ENCODE measurements at places on chromosomes 12 and 14.

GRCh38 chr12:89353823-89354611 is 1.7 kb upstream of the DUSP6 start:
- peak; percentile 54 for DNase-seq

GRCh38 chr12:4164559-4165558 is 108.7 kb upstream of the CCND2 start:
- peak; percentile 37 for DNase-seq

- no peak for DNase-seq
Observed at GRCh38 chr12:78865516-78865915, 942 bp downstream of the SYT1 start.

DNA sequence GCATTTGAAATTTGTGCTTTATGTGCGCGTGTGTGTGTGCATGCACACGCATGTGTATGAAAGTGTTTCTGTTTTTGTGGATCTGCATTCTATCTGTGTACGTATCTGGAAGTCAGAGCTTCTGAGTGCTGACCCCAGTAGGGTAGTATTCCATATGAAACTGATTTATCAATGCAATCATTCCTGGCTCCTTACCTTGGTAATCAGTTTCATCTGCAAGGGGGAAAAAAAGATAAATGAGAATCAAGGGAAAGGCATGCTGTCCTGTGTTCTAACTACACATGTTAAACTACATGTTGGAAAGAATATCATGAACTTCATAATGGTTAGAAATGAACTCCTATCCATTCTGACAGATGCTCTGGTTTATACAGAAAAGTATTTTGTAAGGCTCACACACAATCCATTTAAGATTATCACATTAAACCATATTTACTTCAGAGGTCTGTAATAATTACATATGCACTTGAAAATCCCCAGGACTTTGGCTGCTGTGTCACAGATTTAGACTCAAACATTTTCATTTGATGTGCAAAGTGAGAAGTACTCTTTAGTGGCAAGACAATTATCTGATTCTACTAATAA is 276.1 kb upstream of the LMO3 start:
- DNase-seq: no peak

- DNase-seq: no peak
Observed at GRCh38 chr12:13062669-13063068, 18.5 kb downstream of the FAM234B start.

DNA sequence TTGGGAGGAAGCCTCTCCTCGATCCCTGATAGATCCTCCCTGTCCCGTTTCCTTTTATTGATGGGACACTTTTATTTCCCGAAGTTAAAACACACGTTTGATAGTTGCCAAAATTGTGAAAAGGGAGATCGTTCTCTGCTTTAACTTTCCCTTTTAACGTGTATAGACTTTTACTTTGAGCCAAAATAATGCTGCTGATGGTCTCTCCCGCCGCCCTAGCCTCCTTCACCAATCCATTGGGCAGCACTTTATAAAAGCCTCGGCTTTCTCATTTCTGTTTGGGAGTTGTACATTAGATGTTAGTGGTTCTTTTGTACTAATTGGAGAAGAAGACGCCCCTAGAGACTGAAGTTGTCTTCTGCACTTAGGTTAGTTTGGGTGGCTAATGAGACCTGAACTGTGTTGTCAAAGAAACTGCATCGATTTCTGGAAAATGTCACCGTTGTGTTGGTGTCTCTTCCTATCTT is 1.4 kb downstream of the TMTC2 start:
- DNase-seq: no peak

- no peak for DNase-seq
Observed at GRCh38 chr14:78840898-78841297, 670.7 kb downstream of the NRXN3 start.

- no peak for DNase-seq
Observed at GRCh38 chr14:74634964-74635363, 22.9 kb upstream of the LTBP2 start.

DNA sequence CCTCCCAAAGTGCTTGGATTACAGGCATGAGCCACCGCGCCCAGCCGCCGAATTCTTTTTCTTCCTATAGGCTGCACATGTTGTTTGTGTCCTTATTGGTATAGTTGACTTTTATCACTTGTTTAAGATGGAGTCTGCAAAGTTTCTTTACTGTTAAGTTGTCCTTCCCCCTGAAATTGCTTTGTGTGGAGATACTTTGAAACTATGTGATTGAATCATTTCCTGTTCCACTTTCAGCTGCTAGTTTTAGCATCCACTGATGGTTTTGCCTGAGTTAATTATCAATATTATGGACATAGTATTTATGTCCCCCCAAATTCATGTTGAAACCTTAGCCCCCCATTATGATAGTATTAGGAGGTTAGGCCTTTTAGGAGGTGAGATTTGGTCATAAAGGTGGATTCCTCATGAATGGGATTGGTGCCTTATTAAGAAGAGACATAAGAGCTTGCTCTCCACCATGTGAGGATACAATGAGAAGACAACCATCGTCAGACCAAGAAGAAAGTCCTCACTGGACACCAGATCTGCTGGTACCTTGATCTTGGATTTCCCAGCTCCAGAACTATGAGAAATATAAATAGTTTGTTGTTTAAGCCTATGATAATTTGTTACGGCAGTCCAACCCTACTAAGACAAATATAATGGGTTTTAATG is 34.9 kb downstream of the PPHLN1 start:
- no peak for DNase-seq

- DNase-seq: no peak
Observed at GRCh38 chr12:23944067-23944466, 5.4 kb downstream of the SOX5 start.

GRCh38 chr14:99280066-99280731 is 8.2 kb upstream of the BCL11B start:
- DNase-seq: no peak

DNA sequence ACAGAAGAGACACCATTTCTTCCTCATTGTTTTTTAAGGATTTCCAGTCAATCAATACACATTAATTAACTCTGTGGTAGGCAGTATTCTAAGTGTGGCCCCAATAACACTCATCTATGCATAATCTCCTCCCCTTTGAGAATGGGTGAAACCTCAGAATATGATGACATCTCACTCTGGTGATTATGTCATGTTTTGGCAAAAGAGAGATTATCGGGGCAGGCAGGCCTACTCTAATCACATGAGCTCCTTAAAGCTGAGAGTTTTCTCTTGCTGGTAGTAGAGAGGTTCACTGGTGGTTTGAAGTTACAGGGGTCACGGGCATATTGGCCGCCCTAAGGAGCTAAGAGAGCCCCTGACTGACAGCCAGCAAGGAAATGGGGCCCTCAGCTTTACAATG is 7.1 kb upstream of the LGMN start:
- no peak for DNase-seq

DNA sequence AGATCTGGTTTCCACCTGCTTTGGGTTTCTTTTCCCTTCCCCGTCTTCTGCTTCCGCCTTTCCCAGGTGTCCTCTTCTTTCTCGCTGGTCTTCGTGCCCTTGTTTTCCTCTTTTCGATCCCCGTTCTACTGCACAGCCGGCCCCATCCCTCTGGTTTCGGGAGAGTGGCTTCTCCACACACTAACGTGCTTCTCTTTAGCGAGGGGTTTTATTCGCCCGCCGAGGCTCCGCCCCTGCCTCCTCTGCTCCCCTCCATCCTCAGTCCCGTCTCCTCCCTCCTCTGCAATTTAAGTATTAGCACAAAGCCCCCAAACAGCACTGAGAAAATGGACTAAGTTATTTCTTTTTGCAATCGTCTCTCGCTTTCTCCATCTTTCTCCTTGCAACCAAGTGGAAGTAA is at the start of gene SLC7A8:
TSS of gene SLC7A8 (minus strand) at position 182 of the 400 bp plus-strand sequence. CDS start 746 bp downstream, outside the sequence.
- no peak for DNase-seq

- DNase-seq: no peak
Observed at GRCh38 chr12:103883908-103884307, 42.9 kb upstream of the NT5DC3 start.

GRCh38 chr14:72613231-72613974 is 280.5 kb downstream of the DPF3 start:
- no peak for DNase-seq

DNA sequence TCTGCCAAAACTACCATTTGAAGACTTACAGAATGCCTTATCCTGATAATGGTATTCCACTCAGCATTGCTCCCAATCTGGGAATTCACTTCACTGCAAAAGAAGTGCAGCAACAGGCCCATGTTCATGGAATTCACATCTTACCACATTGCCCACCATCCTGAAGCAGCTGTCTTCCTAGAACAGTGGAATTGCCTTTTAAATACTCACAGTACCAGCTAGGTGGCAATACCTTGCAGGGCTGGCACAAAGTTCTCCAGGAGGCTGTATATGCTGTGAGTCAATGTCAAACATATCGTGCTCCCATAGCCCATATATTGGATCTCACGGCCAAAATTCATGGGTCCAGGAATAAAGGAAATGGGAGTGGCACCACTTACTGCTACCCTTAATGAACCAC is 83.8 kb upstream of the PLEKHG7 start:
- DNase-seq: no peak

- DNase-seq: no peak
Observed at GRCh38 chr12:90339837-90340236, 615.1 kb downstream of the CCER1 start.

DNA sequence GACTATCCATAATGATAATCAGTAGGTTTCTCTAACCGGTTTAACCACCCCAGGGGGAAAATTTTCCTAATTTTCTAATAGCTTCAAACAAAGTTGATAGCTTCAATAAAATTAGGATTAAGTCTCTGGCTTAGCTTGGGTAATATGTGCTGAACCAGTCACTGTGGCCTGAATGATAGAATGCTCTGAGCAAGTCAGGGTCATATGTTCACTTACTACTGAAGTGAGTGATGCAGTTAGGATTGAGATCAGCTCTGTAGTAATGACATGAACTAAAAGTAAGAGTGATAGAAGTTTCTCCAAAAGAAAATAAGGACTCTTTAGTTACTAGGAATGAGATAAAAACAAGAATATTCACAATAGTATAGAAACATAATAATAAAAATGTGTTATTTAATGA is 32.6 kb downstream of the ETNK1 start:
- DNase-seq: no peak

DNA sequence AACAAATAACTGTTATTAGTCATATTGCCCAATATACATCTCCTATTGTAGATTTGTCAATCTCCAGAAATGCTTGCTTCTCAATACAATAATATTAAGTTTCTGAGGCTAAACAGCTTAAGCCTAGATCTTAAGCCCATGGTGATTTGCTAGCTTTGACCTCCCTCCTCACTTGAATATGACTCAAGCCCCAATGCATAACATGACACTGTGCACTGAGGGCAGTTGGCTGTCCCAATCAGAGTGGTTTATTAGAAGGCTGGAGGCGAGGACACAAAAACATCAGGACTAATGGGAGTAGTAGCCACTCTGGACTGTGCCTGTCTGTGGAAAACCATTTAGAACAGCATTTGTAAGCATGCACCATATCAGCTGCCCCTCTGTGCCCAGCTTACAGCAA is 81.1 kb upstream of the GTF2A1 start:
- no peak for DNase-seq

GRCh38 chr14:63654346-63654745 is 12.7 kb upstream of the WDR89 start:
- DNase-seq: no peak

GRCh38 chr14:58865514-58866281 is 227.9 kb downstream of the DACT1 start:
- no peak for DNase-seq

GRCh38 chr12:47709237-47709636 is 3.4 kb upstream of the RPAP3 start:
- no peak for DNase-seq

DNA sequence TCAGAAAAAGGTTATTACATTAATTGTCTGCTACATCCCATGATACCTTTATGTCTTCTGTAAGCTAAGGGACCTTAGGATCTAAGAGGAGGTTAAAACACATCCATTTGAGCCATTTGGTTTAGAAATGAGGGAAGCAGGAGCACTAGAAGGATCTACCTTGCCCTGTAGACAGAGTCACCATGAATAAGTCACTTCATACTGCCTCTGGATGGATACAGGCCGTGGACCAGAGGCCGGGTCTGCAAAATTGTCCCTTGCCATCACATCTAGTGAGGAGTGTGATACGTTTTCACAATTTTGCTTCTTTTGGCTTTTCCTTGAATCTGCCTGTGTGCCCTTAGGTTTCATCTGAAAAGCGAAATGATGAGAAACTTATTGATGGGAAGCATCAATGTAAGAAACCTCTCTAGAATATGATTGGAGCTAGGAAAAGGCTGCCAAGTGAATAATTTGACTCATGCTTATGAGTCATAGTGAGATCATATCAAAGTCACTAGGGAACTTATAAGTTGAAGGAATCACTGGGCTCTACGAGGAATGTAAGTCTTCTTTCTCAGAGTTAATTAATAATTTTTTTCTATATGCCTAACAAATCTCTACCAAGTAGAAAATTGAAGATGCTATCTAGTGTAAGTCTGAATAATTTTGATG is 10.8 kb downstream of the GLRX5 start:
- DNase-seq: no peak

DNA sequence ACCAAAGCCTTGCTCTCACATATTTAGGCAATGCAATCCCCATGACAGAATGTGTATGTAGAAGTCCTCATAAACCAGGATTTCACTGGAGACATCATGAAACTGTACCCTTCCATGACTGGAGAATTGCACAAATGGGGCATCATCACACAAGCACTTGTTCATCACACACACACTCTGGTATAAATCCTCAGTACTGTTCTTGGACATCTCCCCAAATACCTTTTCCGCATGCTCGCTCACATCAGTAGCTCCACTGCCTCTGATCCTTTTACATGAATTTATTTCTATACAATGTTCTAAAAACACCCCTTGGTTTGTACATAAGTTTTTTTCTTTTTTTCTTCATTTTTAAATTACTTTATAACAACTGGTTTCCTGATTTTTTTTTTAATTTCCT is 3.3 kb upstream of the ING4 start:
- no peak for DNase-seq

- no peak for DNase-seq
Observed at GRCh38 chr14:81565441-81566290, 32.0 kb upstream of the SEL1L start.

- no peak for DNase-seq
Observed at GRCh38 chr12:50129290-50129689, 17.3 kb downstream of the COX14 start.

- DNase-seq: no peak
Observed at GRCh38 chr12:42217656-42218055, 20.4 kb downstream of the YAF2 start.

DNA sequence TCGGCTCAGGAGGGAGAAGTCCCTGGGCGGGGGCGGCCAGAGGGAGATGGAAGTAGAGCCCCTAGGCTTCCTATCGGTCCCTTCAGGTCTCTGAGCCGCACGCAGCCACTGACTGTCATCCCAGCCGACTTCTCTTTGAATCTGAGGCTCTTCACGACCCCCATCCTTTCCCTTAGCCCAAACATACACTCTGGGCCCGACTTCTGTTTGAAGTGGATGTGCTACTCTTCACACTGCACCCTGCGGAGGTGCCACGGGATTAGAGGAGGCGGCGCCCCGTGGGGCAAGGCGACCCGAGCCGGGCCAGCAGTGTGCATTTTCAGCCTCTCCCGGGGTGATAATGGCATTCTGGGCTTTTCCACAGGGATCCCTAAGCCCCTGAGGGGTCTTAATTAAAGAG is 6.0 kb upstream of the DACT1 start:
- DNase-seq: no peak

DNA sequence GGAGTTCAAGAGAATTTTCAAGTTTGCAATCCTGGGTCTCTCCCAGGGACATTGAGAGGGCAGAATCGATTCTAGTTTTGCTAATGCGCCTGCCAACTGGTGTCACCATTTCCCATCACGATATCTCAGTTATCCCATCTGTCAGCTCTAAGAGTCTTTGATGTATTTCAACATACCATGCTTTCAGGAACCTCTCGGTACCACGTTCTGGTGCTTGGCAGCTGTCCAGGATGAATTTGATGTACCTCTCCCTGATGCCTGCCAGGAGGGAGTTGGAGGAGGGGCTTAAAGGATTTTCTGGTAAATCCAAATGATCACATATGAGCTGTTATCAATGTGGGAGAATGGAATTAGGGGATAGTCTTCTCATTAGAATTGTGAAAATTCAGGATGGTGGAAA is 332.5 kb downstream of the RGS6 start:
- DNase-seq: no peak
